ENCODE measurements at places on chromosomes 3 and 15. TPM values are rescaled to one million over a fixed set of nuclear protein-coding genes. Genes with fewer than 3 reads are reported as not detected.
A peak's percentile ranks its signal among the peaks of the same experiment; 100 is the strongest.

The CFAP161 gene
- not detected for total RNA-seq

DNA sequence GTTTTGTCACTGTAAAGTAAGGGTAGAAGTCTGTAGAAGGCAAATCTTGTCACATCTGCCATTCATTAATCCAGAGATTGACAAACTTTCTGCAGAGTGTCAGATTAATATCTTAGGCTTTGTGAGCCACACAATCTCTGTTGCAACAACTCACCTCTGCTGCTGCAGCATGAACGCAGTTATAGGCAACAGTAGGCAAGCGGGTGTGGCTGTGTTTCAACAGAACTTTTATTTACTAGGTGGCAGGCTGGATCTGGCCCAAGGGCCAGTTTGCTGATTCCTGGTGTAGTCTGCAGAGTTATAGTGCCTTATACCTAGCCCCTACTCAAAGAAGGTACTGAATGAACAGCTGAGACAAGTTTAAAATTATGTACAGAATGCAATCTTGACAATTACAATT is 396.7 kb downstream of the FOXP1 start:
- peaks cover 5% of the 10 kb centered on the region for H3K36me3 ChIP-seq
- no peak overlapping the region for H3K27ac ChIP-seq
- H3K27me3 ChIP-seq = no peaks in the 10 kb centered on the region
- H3K4me1 ChIP-seq = peaks cover 8% of the 10 kb centered on the region

- DNase-seq = no peak
- H3K27ac ChIP-seq = no peak overlapping the region
- no peaks in the 10 kb centered on the region for H3K4me1 ChIP-seq
- no peak overlapping the region for H3K4me3 ChIP-seq
- no peaks in the 10 kb centered on the region for H3K36me3 ChIP-seq
- H3K27me3 ChIP-seq = no peaks in the 10 kb centered on the region
Observed at GRCh38 chr15:88315221-88315878, 58.8 kb upstream of the NTRK3 start.

DNA sequence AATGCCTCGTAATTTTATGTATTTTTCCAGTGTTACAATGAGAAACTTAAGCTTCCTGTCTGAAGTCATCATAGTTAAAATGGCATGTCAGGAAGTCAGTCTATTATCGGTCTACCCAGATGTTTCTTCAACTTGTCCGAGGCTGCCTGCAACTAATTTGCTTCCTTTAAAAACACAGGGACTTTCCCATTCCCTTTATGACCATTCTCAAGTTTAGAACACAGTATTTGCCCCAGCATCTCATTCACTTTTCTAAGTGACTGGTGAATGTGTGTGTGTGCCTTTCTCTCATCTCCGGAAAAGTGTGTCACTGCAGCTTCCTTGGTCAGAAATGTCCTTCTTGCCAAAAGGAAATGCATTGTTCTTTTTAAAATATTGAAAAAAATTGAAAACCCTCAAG is 466.6 kb downstream of the RAP2B start:
- H3K4me1 ChIP-seq = no peaks in the 10 kb centered on the region
- no peak overlapping the region for H3K27ac ChIP-seq
- H3K4me3 ChIP-seq = no peak overlapping the region
- DNase-seq = no peak
- H3K36me3 ChIP-seq = no peaks in the 10 kb centered on the region
- H3K27me3 ChIP-seq = no peaks in the 10 kb centered on the region

DNA sequence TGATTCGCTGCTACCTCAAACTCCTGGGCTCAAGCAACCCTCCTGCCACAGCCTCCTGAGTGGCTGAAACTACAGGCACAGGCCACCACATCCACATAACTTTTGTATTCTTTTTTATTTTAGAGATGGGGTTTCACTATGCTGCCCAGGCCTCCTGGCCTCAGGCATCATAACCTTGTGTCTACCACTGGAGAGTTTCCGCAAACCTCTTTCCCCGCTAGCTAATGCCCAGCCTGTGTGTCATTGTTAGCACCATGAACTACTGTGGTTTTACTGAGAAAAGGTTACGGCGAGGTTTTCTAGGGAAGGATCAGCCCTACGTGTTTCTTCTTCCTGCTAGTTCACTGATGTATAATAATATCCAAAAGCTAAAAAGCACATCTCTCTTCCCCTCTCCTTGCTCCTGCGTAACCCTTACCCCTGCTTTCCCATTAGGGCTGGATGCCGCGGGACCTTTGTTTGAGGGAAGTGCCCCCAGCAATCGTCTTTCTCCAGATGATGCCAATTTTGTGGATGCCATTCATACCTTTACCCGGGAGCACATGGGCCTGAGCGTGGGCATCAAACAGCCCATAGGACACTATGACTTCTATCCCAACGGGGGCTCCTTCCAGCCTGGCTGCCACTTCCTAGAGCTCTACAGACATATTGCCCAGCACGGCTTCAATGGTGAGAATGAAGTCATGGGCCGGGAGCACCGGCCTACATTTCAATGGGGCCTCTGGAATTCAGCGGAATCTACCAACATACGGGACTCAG is 113.7 kb downstream of the LIPC start:
- H3K4me1 ChIP-seq = peaks cover 35% of the 10 kb centered on the region
- H3K4me3 ChIP-seq = no peak overlapping the region
- H3K36me3 ChIP-seq = no peaks in the 10 kb centered on the region
- no peak overlapping the region for H3K27ac ChIP-seq
- no peak for DNase-seq

GRCh38 chr3:154220462-154220861 is 99.3 kb downstream of the ARHGEF26 start:
- no peak for DNase-seq
- no peak overlapping the region for H3K27ac ChIP-seq
- H3K36me3 ChIP-seq = peaks cover 4% of the 10 kb centered on the region
- no peaks in the 10 kb centered on the region for H3K27me3 ChIP-seq
- peaks cover 18% of the 10 kb centered on the region for H3K4me1 ChIP-seq
- no peak overlapping the region for H3K4me3 ChIP-seq

DNA sequence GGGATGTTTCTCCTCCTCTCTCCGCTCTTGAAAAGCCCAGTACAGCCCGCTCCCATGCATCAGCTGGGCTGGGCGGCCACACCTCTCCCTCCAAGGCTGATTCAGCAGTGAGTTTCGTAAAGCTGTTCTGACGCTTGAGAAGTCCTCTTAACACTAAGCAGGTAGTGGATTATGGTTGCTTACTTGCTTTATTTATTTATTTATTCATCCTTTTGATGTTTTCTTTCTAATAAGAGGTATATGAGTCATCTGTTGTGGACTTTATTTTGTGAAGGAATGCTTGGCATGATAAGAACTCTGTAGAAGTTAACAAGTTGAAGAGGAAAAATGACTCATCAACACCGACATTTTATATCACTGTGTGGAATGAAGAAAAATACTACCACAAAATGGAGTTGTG is 285.0 kb downstream of the SQOR start:
- H3K27me3 ChIP-seq = no peaks in the 10 kb centered on the region
- H3K36me3 ChIP-seq = no peaks in the 10 kb centered on the region
- no peaks in the 10 kb centered on the region for H3K4me1 ChIP-seq
- no peak overlapping the region for H3K4me3 ChIP-seq
- DNase-seq = no peak
- no peak overlapping the region for H3K27ac ChIP-seq

The AGBL1 gene
- 0.06 TPM for total RNA-seq

The RETNLB gene
- total RNA-seq = not detected

DNA sequence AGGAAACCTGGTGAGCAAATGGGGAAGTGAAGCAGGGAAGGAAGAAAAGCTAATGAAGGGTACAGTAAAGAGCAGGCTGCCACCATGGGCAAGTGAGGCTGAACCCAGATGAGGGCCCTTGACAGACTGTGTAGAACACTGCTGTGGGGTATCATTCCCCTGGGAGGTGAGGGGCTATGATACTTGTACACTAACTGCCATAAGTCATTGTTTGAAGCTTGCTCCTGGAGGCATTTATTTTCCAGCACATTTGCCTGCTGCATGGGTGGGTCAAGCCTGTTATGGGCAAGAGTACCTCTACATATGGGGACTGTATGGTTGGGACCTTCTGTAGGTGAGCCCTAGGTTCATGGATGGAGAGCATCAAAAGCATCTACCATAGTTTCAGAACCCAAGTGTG is 57.4 kb downstream of the POMGNT2 start:
- no peaks in the 10 kb centered on the region for H3K36me3 ChIP-seq
- H3K4me3 ChIP-seq = no peak overlapping the region
- H3K27me3 ChIP-seq = no peaks in the 10 kb centered on the region
- no peak overlapping the region for H3K27ac ChIP-seq
- H3K4me1 ChIP-seq = peaks cover under 1% of the 10 kb centered on the region

DNA sequence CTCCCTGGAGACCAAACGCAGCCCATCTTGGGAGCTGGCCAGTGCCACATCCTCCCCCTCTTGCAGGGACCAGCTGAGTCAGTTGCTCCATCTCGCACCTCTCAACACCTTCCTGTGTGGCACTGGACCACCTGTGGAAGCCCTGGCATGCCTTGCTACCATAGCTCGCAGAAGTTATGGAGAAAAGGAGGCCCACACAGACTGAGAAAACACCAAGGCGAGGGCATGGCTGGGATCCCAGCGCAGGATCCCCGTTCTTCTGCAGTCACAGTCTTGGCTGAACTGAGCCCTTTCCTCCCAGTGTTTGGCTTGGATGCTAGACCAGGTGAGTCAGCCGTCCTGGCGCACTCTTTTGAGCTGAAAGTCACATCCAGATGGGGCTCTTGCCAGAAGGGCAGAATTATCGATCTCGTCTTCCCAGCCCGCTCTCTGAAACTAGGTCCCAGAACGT is 46.9 kb downstream of the CHRD start:
- no peaks in the 10 kb centered on the region for H3K36me3 ChIP-seq
- H3K27me3 ChIP-seq = no peaks in the 10 kb centered on the region
- no peak overlapping the region for H3K4me3 ChIP-seq

The RAB43 gene
- 7.5 TPM for total RNA-seq

GRCh38 chr3:177345049-177345972 is 148.0 kb upstream of the TBL1XR1 start:
- H3K27ac ChIP-seq = peak overlapping the region; percentile 87
- H3K27me3 ChIP-seq = no peaks in the 10 kb centered on the region
- H3K4me3 ChIP-seq = no peak overlapping the region
- H3K36me3 ChIP-seq = no peaks in the 10 kb centered on the region

The BCL2A1 gene
- not detected for total RNA-seq

DNA sequence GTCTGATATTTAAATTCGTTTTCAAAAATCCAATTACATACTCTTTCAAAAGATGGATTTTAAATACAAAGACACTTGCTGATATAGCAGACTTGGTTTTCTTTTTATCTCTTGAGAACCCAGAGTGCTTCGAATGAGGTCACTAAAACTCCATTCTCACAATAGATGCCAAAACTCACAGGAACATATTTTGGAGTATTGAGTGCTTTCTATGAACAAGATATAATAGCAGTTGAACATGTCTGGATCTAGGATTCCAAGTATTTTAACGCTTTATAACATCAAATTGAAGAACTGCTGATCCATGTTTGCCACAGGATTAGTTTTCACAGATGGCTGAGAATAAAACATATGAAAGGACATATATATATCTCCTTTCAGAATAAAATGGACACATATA is 113.2 kb downstream of the SAMMSON start:
- H3K27ac ChIP-seq = no peak overlapping the region
- H3K36me3 ChIP-seq = no peaks in the 10 kb centered on the region
- no peaks in the 10 kb centered on the region for H3K4me1 ChIP-seq
- H3K4me3 ChIP-seq = no peak overlapping the region

The NANOGP8 gene
- total RNA-seq = 0.63 TPM

The GOLGA6L7 gene
- not detected for total RNA-seq
